Urothelium cell line (cell line): ENCODE measurements at places on chromosomes 1 and 21.

GRCh38 chr1:164576291-164577271 lies 17.6 kb downstream of the PBX1 start:
- no peak for DNase-seq

GRCh38 chr21:35652196-35652595 lies 408.1 kb downstream of the SETD4 start:
- DNase-seq, result no peak

GRCh38 chr21:45326169-45326851 lies 38.6 kb upstream of the POFUT2 start:
- DNase-seq, result no peak

GRCh38 chr21:43195121-43196021 lies 26.6 kb downstream of the CRYAA start:
- DNase-seq, result no peak

- no peak for DNase-seq
Observed at GRCh38 chr1:240046000-240046399, 45.7 kb upstream of the FMN2 start.

GRCh38 chr1:30028939-30029338 lies 694.4 kb downstream of the MATN1 start:
- DNase-seq, result no peak

- peak; percentile 50 for DNase-seq
Observed at GRCh38 chr1:233993651-233994050, 89.2 kb downstream of the SLC35F3 start.

GRCh38 chr1:212457740-212458338 lies 25.1 kb downstream of the NENF start:
- peak; percentile 64 for DNase-seq

DNA sequence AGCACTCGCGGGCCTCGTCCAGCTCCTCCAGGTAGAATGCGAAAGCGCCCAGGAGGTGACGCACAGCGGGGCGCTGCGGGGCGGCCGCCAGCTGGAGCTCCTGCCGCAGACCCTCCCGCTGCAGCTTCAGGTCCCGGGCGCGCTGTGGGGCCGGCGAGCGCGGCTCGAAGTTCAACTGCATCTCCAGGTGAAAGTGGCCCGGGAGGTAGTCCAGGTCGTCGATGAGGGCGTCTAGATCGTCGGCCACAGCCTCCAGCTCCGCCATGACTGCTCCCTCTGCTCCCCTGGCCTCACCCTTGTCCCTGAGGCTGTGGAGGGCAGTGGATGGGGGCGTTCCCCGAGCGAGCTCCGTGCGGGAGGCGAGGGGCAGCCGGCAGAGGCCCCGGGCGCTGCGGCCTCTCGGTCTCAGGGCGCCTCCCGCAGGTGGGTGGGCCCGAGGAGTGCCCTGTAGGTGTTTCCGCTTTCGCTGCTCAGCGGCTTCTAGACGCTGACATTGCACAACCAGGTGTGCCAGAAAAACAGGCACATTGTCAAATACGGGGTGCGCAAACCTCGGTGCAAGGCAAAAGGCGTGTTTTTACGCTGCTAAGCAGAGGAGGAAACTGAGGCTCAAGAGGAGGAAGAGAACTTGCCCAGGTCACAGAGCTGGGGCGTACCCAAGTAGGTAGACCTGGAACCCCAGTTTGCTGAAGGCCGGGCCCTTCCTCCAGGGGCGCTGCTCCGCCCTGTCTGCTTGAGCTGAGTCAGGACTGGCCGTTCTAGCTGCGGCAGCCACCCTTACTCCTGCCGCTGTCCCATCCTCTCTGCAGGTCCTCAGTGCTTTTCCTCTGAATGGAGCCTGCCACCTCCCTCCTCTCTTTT lies at the start of gene TTC22:
Gene TTC22 (minus strand): TSS at position 425 of the 861 bp plus-strand sequence. CDS start 160 bp downstream, at position 265.
- no peak for DNase-seq

- DNase-seq, result no peak
Observed at GRCh38 chr1:214022810-214023425, 35.1 kb downstream of the PROX1 start.

DNA sequence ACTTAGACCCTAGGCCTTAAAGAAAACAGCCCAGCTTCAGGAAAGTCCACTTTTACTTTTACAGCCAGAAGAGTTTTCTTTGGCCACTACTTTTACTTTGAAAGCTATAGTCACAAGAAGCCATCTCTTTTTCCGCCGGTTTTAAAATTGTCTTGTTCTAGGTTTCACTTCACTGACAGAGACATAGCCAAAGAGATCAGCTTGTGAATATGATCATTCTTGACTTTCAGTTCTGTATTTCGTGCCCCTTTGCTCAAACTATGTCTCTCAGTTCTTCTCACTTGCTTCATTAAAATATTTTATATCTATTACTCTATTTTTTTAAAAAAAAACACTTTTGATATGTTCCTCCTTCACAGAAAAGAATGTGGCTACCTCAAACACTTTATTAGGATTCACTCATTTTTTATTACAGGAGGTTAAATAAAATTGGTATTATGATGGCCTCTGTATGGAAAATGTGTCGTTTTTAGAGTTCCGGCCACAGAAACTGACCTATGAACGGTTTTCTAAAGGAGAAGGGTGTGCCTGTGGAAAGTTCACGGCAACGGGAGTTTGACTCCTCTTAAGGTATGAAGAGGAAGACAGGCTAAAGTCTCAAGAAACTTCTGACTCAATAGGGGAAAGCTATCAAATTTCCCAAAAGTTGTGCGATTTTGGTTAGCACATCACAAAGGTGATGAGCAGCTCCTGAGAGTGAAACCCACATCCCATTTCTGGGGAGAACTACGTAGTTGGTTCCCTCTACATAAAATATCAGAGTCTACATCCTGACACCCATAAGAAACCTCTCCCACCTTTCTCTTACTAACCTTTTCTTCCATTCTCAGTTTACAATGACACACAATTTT lies 1.2 kb downstream of the MCOLN2 start:
- DNase-seq, result no peak

DNA sequence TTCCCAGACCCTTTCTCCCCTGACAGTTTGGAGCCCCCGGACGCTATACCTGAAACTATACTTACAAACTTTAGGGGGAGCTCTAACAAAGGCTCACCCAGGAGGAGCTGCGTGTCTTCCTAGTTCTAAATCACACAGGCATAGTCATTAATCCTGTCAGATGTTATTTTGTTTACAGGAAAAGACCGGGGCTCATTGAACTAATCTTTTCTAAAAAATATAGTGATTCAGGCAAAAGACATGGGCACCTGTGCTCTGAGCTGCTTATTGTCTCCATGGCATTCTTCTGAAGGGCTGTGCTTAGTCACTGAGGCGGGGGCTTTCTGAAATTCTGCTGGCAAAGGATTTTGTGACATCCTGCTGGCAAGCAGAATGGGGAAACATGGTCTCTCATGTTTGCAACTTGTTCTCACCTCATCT lies 1577.0 kb downstream of the NCAM2 start:
- peak; percentile 41 for DNase-seq
